Hindlimb muscle (tissue), 1 donor: ENCODE measurements at places on chromosomes 16 and 17. TPM values are rescaled to one million over a fixed set of nuclear protein-coding genes. Genes with fewer than 3 reads are reported as not detected.

The CFAP119 gene
- polyA plus RNA-seq: 2.6 TPM

DNA sequence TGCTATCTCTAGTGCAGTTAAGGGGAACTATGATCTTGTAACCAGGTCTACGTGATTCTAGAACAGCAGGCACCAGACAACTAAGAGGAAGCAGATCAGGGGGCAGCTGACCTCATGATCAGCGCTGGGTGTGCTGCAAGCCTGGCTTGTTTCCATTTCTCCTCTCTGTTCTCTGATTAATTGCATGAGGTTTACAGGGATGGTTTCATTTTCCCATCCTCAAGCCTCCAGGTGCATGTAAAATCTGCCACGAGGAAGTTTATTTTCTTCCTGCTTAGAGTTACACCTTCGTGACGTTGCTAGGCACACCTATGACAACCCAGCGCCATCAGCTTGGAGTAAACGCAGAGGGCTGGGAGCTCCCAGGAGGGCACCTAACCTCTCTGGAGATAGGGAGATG is 4.3 kb upstream of the NUPR1 start:
- no peak for DNase-seq

- DNase-seq: peak; percentile 92
Measured at GRCh38 chr17:40331743-40332641, 23.0 kb downstream of the RARA start.

The KSR1 gene
- 131 TPM for polyA plus RNA-seq

DNA sequence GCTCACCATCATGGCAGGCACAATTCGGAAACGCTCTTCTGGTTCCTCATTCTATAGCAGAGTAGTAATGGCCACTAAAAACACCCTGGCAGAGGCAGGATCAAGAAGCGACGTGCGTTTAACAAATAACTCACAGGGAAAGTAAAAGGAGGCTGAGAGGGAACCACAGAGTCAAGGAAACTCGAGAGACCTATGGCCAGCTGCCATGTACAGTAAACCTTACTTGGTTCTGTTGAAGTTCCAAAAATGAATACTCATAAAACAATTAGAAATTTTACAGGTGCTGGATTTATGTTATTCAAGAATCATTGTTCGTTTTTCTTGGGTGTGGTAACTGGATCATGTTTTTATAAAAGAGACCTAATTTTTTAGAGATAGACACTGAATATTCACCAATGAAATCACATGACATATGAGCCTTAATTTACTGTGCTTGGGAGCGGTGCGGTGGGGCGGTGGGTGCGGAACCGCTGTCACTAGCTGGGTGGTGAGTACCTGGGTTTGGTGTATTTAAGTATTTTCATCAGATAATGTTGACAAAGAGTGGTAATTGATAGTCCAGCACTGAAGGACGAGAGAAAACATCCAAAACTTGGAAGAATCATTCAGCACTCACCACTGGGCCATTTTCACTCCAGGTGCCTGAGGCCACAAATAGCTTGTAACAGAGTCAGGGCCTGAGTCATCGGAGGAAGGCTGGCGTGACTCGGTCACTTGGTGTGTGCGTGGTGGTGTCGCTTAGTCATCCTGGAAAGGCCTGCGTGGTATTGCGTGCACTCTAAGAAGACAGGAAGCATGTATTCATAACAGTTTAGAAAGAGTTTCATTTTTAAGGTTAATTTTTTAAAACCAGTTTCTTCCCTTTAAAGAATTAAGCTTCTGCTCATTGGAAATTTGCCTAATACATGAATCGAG is 135.4 kb upstream of the CHMP6 start:
- no peak for DNase-seq

GRCh38 chr17:20267459-20267842 is 199.9 kb downstream of the LGALS9B start:
- DNase-seq: no peak

The SMIM36 gene
- polyA plus RNA-seq: 0.09 TPM

The EZH1 gene
- polyA plus RNA-seq: 27.3 TPM

The C17orf78 gene
- not detected for polyA plus RNA-seq

GRCh38 chr17:49459401-49459984 is 35.6 kb upstream of the NGFR start:
- no peak for DNase-seq

The CRAMP1 gene
- polyA plus RNA-seq: 18.5 TPM
